Kidney glomerular epithelial cell (primary cell): ENCODE measurements at places on chromosomes 2 and 18.

DNA sequence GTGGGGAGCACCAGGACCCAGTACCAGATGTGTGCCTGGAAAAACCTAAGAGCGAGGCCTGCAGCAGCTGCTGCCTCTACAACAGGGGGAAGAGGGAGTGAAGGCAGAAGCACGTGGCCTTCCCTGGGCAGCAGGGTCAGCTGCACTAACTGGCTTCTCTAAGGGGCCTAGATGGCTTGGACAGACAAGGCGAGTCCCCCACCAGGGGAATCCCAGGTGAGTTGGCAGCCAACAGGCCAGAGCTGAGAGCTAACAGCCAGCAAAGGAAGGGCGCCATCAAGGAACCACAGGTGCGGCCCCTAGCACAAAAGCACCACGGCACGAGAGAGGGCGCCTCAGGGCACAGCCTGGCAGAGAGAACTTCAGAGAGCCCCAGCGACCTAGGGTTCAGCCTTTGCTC, 19.8 kb upstream of the MAL start:
- DNase-seq = no peak

GRCh38 chr2:17540093-17540812, at the start of gene VSNL1:
Gene VSNL1 (plus strand): TSS chr2:17540696. CDS start chr2:17592075, 51,379 bp downstream.
- DNase-seq = peak; percentile 33

DNA sequence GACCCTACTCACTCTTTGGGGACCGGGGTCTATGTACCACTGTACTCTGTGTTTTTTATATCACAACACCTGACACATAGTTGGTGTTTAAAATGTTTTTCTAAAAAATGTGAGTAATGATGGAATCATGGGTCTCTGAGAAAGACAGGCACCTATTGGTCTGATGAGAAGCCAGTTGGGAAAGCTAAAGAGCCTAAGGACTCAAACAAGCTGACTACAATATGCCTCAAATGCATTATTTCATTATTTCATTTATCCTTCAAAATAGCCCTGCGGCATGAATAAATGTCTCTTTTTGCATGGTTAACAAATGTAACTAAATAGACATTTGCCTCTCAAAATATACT, 102.9 kb upstream of the SCN1A start:
- DNase-seq = no peak

GRCh38 chr18:47163241-47163640, 12.9 kb downstream of the IER3IP1 start:
- DNase-seq = peak; percentile 90

- DNase-seq = no peak
Measured at GRCh38 chr2:71601136-71602114, 148.1 kb downstream of the DYSF start.

DNA sequence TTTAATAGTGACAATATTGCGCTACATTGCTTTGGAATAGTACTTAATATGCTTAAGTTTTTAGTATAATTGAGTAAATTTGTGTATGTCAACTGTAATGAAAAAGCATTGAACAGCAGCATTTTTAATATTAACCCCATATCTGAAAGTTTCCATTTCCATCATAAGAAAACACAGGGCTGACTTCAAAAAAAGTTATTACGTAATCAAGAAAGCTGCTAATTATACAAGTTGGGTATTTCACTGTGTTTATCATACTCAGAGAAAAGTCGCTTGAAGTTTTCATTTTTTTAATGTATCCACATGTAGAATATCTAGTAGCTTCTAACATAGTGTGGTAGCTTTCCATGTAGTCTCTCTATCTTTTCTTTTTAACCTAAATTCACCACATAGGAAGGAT, 146.5 kb downstream of the PKP4 start:
- DNase-seq = no peak

GRCh38 chr2:66633631-66634030, 198.7 kb downstream of the MEIS1 start:
- DNase-seq = no peak

DNA sequence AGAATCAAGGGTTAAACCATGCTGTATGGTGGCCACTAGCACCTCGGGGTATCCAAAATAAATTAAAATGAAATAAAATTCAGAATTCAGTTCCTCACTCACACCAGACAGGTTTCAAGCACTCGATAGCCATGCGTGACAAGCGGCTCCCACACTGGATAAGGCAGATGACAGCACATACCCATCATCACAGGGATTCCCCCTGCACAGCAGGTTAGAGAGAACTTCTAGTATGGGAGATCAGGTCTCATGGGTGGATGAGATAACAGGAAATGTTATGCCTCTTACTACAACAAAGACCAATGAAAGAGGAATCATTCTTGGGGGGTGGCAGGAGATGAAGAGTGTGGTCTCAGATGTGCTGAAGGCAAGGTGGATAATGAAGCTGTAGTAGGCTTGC, 121.9 kb upstream of the ACAA2 start:
- peak; percentile 8 for DNase-seq

GRCh38 chr2:181643151-181643550, 13.8 kb downstream of the CERKL start:
- no peak for DNase-seq

DNA sequence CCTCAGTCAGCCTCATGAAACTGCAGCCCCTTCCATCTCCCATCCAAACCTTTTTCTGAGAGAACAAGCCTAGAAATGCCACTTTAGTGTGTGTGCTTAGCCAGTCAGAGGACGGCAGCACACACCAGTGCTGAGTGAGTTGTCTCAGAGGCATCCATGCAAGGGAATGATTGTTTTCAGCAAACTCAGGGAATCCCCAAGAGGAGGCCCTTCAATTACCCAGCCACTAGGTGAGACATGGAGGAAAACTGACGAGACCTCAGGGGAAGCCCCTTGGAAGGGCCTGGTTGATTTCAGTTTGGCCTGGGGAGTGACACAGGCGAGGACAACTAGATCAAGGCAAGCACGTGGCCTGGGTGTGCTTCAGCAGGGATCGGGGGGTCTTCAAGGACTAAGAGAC, 49.7 kb downstream of the APOB start:
- peak; percentile 12 for DNase-seq

DNA sequence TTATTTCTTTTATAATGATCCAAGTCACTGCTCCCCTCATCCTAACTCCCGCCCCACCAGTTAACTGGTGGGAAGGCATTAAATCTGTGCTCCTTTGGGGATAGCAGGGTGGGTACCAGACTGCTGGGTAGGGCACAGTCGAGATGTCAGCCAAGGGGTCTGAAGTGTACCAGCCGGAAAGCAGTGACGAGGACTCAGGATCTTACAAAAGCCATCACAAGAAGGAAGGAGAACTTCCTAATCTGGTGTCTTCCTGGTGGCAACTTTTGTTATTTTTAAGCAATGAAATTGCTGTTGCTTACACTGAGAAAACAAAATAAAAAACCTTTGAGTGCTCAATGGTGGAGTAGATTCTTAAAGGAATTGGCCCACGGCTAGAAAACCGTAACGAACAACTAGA, 97.7 kb downstream of the ALPK2 start:
- DNase-seq = no peak

DNA sequence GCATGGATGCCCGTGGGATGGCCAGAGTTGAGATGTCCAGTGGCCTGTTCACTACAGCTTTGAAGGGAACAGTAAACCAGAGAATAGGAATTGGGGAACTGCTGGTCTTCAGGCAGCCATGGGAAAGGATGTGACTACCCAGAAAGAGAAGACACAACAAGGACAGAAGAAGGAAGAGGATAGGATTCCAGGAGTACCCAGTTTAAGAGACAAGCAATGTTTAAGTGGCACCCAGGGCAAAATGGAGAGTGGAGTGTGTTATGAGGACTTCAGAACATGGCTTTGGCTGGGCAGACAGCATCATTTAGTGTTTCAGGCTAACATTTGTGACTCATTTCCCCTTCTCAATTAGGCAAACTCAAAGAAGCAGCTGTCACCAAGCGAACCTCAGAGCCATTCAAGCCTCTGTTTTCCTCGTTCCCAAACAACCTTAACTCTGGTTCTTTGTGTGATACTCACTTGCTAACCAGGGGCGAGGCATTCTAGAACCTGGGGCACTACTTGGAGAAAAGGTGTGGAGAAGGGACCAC, 4.0 kb upstream of the FAM124B start:
- DNase-seq = no peak

DNA sequence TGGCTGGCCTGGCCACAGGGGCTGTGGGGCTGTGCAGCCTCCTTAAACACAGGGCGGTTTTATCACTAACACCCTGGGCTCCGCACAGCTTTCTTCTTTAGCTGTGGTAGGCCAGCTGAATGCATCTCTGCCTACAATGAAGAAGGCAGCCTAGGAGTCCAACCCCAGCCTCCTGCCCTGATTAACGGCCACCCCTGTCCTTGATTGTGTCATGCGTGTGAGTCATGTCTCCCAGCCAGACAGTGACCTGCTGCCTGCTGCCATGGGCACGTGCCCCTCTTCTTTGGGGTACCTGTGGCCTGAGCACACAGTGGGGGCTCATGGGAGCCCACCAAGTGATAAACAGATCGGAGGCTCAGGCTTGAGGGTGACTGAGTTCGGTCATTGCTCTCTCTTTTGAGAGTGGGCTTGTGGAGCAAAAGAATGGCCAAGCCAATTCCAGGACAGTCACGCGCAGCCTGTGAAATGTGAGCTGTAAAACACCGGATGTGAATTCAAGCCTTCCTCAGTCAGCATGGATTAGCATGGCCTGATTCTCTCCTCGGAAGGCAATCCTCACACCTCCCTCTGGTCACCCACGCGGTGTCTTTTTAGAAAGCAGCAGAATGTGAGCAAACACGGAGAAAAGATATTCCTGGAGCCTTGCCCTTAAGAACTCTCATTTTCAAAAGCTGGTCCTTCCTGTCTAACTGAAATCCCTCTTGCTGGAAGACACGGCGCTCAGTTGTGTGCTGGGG, 144.1 kb downstream of the CELF4 start:
- DNase-seq = no peak

DNA sequence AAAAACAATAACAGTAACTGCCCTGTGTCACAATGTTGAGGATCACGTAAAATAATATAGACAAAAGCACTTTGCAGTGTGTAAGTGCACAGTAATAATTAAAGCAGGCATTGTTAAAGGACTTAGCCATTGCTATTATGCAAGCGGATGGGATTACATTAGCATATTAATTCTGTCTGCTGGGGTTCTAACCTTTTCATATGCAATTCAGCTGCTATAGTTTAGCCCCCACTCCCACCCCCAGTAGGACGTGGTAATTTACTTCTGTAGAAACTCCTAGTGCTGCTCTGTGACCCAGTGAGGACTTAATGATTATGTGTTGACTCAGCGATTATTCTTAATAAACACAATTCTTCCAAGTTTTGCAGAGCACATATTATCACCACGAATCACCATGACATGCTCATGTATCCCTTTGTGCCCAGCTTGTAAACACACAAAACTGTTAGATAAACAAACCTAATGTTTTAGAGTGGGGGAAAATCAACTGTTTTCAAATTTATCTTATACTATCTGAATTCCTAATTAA, 5.1 kb upstream of the ADAM23 start:
- no peak for DNase-seq

DNA sequence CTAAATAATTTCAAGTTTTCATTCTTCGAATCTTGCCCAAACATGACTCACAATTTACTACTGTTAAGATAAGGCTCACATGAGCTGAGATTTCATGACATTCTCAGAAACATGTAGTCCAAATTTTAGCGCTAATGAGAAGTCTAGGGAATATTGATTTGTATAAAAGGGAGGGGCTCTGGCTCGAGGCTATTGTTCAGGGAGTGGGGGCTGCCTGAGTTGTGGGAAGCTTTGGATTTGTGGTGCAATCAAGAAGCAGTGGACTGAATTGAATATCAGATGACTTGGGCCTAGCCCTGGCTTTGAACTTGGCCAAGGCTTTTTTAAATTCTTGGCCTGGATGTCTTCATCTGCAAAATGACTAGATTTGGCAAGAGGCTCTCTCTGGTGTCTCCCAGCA, 674.9 kb upstream of the FANCL start:
- no peak for DNase-seq

DNA sequence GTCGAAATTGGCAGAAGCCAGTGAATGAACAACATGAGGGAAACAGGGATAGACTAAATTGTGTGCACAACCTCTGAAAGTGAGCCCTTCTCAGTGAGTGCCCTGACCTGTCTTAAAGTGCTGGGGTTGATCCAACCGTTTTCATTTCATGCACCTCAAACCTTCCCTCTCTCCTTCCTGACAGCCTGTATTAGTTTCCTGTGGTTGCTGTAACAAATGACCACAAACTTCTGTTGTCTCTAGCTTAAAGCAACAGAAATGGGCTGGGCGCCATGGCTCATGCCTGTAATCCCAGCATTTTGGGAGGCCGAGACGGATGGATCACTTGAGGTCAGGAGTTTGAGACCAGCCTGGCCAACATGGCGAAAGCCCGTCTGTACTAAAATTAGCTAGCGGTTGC, 48.8 kb upstream of the PPP1CB start:
- DNase-seq = no peak

- DNase-seq = no peak
Measured at GRCh38 chr18:79459946-79460480, 64.3 kb downstream of the NFATC1 start.

DNA sequence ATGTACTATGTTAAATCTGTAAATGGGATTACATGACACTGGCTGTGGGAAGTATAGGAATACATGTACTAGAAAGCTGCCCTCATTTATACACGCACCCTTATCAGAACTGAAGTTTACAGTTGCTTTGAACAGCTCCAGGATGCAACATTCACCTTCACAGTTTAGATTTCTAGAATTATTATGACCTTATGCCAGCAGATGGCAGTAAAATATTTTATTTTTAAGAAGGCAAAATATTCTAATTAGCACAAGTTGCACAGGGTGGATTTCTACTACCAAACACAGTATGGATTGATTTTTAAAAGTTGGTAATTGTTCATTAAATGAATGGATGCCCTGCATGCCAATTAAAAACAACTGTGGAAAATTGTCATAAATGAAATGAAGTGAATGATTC, 670.4 kb downstream of the KCNJ3 start:
- peak; percentile 50 for DNase-seq

DNA sequence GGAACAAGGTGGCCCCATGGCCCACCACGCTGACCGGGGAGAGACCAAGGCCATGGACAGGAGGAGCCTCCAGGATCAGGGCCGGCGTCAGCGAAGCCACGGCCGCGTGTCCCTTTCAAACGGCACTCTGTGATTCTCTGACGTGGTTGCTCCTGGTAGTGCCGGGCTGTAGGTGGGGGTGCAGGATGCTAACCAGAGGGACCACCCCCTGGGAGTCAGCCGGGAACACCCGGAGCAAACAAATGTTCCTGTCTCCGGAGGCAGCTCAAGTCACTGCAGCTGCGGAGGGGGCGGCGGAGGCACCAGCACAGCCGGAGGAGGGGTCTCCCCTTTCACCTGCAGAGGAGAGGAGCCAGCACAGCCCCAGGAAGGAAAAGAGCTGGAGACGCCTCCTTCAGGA, 750.6 kb upstream of the SALL3 start:
- DNase-seq = no peak

GRCh38 chr2:196181484-196181883, 10.1 kb upstream of the STK17B start:
- DNase-seq = no peak

DNA sequence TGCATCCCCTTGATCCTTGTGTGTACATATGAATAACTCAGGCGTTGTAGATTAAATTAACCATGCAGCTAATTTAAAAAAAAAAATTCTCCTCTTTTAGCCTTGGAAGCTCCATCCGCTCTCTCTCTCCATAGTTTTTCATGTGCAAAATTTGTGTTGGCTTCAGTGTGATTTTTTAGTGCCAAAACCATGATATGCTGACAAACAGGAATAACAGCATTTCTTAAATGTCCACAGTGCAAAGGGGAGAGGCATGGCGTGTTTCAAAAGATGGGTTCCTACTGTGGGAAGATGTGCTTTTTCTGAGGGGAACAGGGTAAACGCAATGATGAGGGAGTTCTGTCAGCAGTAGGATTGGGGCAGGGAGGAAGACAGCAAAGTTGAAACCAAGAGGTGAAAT, 247.0 kb downstream of the ICOS start:
- no peak for DNase-seq
